CD4-positive, alpha-beta T cell treated with Interleukin-2 at 100 ng/mL for 4 hours (primary cell): ENCODE measurements at places on chromosomes 11 and 22.
A peak's percentile ranks its signal among the peaks of the same experiment; 100 is the strongest.

- no peak for DNase-seq
These were observed 62.6 kb downstream of the SWAP70 start for GRCh38 chr11:9726321-9727022.

DNA sequence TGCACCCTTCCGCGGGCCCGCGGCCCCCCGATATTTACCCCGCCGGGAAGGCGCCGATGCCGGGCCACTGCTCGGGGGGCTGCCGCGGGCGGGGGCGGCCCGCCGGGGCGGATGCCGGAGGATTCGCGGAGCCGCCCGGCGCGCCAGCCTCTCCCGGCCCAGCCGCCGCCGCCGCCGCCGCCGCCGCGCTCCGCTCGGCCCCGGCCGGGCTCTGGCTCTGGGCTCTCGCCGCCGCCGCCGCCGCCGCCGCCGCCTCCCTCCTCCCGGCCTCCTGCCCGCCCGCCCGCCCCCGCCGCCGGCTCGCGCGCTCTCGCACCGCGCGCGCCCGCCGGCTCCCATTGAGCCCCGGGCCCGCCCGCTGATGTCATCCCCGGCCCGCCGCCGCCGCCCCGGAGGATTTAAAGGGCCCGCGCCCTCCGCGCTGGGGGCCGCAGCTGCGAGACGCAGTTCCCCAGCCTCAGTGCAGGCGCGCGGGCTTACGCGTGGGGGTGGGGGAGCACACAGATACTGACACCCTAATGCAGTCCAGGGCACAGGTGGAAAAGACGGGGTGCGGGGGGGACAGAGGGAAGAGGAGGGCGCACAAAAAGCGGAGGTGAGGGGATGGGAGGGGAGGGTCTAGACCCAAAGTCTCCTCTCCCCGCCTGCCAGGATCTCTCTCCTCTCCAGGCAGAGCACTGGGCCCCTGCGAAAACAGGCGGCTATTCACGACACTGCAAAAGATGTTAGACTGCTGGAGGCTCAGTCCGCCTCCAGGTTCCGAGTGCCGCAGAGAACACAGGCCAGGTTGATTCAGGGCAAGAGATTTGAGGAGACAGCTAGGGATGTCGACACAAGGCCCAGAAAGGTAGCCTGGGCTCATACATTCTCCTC, at the start of gene CSNK1E:
Gene CSNK1E (minus strand): TSS at position 312 of the 873 bp plus-strand sequence. CDS start 3,276 bp downstream, outside the sequence.
- DNase-seq, result peak; percentile 73

- DNase-seq, result no peak
These were observed 73.0 kb downstream of the RTL6 start for GRCh38 chr22:44424867-44425693.

- no peak for DNase-seq
These were observed 7.4 kb upstream of the PRR33 start for GRCh38 chr11:1899090-1899489.

DNA sequence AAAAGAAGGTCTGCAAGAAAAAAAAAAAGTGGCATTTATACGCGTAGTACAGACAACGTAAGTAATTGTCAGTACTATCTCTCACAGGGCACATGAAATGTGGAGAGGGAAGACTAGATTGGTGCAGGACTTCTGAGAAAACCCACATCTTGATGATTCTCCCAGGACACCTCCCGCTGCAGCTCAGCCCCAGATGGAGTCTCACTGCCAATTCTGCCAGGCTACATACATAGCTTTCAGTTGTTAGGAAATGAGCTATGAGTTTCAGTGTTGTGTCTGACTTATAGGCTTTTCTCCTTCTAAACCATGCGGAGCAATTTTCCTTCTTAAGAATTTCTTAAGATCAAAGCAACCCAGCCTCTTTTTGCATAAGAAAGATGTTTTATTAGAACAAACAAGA, 9.6 kb downstream of the OR5A2 start:
- DNase-seq, result no peak
